ENCODE measurements at places on chromosomes 16 and 17.

DNA sequence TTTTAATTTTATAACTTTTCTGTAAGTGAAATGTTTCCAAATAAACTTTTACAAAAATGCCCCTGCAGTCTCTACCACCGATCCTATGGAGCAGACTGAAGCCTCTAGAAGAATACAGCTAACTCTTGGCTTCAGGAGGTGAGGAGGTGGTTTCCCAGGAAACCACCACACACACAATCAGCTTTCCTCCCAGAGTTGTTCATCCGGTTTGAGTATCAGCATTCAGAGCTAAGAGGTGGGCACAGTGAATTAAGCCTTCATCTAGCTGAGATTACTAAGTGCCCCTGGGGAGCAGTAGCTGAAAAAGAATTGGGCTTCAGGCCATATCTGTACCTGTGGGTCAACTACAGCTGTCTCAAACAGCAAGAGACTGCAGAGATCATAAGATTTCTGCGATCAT is 139.7 kb downstream of the AATF start:
- DNase-seq = no peak

- no peak for DNase-seq
These were observed 45.1 kb upstream of the TOX3 start for GRCh38 chr16:52591934-52592592.

- no peak for DNase-seq
These were observed 322.3 kb downstream of the ZFHX3 start for GRCh38 chr16:72725643-72726042.

DNA sequence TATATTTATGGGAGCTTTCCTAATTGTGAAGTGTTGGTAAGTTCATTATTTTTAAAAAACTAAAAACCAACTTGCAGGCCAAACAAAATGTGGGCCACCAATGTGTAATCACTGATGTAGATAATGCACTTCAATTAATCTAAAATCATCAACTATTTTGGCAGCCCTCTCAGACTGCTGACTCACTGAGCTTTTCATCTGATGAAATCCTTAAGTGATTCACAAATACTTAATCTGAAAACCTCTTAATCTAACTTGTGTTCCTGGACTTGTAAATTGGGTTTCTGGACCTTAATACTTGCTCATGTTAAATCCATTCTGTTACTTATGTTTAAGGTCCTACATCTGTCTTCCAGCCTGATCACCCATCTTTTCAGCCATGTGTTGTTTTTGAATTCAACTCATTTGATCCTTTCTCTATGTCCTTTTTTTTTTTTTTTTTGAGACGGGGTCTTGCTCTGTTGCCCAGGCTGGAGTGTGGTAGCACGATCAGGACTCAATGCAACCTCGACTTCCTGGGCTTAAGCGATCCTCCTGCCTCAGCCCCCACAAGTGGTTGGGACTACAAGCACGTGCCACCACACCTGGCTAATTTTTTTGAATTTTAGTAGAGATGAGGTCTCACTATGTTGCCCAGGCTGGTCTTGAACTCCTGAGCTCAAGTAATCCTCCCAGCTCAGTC is 39.0 kb downstream of the PRKCB start:
- DNase-seq = no peak

- no peak for DNase-seq
These were observed 26.5 kb downstream of the YPEL2 start for GRCh38 chr17:59357929-59358328.

DNA sequence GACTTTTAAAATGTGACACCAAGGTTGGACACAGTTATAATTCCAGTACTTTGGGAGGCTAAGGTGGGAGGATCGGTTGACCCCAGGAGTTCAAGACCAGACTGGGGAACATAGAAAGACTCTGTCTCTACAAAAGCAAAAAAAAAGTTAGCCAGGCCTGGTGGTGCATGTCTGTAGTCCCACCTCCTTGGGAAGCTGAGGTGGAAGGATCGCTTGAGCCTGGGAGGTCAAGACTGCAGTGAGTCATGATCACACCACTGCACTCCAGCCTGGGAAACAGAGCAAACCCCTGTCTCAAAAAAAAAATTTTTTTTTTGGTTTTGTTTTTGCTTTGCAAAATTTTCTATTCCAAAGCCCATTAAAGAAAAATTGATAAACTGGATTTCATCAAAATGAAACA is 281.4 kb downstream of the BCAS3 start:
- no peak for DNase-seq

DNA sequence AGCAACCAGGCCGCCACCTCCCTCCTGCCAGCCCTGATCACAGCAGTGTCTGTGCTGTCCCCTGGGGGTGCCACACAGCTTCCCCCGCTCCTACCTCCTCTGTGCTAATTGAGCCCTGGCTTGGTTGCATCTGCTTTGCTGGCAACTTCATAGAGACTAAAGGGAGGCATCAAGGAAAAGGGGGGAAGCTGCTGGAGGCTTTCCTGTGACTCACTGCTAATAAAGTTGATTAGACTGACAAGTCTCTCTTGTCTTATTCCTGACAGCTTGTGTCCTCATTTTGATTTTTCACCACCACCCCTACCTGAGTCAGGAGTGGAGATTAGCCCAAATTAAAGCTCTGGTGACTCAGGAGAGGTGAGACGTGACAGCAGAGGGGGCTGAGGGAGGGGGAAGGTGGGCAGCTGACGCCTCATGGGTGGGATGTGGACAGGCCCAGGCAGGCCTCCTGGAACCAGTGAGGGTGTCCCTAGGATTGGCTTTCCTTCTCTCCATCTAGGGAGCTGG is 310.0 kb downstream of the CBLN1 start:
- DNase-seq = no peak

DNA sequence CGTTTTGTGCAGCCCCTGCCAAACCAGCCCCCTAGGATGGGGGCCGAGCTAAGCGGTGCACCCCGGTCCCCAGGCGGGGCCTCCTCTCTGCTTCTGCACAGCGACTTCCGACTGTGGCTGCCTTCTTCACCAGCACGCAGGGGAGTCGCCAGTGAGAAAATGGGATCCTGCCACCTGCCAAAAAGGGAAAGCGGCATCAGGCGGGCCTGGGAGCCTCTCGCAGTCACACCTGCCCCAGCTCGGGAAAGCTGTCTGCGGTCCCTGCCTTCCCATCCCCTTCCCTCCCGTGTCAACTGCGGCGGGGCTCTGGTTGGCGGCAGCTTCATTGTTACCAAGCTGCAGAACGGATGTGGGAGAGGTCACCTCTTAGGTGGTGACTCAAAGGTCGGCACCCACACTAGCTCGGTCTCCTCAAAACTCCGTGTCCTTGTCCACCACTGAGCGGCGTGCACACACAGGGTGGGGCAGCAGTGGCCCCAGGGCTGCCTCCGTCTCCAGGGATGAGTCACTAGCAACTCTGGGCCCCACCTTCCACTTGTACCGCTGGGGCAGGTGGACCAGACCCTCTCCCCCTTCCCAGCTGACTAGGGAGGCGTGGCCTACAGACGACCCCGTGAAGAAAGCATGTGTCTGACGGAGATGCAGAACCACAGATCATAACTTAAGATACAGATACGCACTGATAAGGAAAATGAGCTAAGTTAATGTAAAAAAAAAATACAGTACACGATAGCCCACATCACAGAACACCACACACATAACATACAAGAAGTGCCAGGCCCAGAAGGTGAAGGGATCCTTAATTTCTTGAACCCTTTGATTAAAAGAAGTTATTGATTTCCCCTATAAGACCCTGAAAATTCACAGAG is 1.5 kb upstream of the PCYT2 start:
- DNase-seq = no peak

DNA sequence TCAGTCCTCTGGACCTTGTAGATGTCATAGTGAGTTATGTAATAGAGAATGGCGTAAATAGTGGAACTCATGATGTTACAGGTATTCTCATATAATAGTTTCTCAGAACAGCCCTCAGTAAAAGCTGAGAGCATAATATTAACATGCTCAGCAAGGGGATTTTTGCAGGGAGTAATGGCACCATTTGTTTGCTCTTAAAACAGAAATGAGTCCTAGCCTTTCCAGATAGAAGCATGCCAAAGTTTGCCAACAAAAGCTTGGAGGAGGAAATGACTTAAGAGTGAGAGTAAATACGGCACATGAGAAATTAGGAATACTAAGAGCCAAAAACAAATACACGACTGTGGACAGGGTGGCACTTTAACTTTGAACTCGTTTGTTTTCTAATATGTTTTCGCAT is 198.4 kb downstream of the ANKFN1 start:
- DNase-seq = no peak

- DNase-seq = no peak
These were observed 103.8 kb downstream of the HAPSTR1 start for GRCh38 chr16:9195287-9195686.

DNA sequence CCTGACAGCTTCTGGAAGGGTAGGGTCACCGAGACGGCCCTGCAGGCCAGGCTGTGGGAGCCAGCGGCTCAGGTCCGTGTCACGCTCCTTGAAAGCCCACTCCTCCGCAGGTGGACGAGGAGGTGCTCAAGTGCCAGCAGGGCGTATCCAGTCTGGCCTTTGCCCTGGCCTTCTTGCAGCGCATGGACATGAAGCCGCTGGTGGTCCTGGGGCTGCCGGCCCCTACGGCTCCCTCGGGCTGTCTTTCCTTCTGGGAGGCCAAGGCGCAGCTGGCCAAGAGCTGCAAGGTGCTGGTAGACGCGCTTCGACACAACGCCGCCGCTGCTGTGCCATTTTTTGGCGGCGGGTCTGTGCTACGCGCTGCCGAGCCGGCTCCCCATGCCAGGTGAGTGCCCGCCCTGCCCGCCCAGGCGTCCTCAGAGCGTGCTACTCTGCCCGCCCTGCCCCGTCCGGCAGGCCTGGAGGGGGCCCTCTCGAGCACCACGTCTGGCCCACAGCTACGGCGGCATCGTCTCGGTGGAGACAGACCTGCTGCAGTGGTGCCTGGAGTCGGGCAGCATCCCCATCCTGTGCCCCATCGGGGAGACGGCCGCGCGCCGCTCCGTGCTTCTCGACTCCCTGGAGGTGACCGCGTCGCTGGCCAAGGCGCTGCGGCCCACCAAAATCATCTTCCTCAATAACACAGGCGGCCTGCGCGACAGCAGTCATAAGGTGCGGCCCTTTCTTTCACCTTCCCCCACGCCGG is 1.3 kb downstream of the NAGS start:
- DNase-seq = no peak

DNA sequence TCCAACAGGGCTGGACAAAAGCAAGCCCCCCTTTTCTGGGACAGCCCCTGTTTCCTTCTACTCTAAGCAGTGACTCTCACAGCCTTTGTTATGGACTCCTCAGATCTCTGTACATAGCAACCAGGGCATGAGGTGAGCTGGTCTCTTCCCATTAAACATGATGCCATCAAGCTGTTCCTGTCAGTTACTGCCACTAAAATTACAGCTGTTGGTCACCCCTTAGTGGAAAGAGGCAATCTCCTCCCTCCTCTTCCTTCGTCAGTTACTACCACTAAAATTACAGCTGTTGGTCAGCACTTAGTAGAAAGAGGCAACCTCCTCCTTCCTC is 95.2 kb upstream of the SMIM36 start:
- DNase-seq = no peak

GRCh38 chr16:35319536-35320192 is 1860.3 kb downstream of the TP53TG3F start:
- DNase-seq = no peak

DNA sequence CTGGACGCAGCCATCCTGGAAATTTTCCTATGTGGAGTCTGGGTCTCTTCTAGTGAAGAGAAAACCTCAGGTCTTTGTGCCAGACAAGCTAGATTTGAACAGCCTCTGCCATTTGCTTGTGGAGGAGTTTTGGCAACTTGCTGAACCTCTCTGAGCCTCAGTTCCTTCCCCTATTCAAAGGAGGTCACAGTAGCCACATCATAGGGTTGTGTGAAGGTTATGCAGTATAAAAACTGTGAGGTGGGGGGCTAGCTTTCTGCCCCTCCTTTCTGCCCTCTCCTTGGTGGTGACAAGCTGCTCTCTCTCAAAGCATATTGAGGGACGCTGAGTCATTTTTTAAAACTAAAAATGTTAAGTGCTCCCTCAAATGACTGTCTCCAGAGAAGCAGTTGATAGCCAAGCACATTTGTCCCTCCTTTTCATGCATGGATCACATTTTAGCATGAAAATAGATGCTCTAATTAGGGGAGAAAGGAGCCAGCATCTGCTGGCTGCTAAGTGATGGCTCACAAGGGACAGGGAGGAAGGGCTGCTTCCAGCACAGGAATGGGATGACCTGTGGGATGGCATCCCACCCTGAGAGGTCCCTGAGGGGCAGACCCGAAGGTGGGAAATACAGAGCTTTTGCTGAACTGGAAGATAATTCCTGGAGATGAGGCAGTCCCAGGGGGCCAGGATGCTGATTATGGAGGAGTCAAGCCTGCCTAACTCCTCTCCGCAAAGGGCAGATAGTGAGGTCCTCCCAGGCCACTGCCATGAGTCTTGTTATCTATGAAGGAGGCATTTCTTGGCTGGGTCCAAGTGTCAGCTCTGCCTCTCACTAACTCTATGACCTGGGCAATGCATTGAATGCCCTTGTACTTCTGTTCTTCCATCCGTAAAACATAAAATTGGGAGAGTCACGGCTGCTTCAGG is 218.8 kb downstream of the RAB11FIP4 start:
- DNase-seq = no peak

- DNase-seq = no peak
These were observed 123.9 kb downstream of the KCNJ12 start for GRCh38 chr17:21500064-21500463.

- DNase-seq = no peak
These were observed 43.2 kb downstream of the TMEM11 start for GRCh38 chr17:21170809-21171208.

DNA sequence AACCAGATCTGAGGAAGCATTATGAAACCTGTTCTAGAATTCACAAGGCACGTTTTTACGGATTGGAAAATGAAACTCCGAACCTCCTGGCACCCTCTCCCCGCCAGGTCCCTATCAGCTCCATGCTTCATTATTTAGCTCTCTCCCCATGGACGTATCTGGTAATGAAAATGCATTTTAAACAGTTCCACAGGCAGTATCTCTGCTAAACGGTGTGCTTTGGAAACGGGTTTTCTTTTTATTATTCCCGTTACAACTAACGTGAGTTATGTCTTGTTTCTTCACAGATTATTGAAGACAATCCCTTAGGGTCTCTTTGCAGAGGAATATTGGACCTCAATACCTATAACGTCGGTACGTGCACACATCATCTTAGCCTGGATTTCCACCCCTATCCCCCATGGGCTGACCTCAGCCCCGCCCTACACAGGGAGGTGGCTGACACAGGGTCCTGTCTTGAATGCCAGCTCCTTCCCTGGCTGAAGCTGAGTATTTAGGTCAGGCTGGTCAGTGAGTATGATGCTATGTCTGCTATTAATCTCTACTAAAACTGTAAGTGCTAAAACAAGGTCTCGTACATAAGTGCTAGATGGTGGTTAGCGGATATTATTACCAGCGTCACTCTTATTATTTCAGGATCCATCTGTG is 82.9 kb downstream of the SDR42E1 start:
- DNase-seq = no peak

- DNase-seq = no peak
These were observed 792 bp downstream of the SECTM1 start for GRCh38 chr17:82332669-82333278.

All from HFF-Myc (cell line).